SW 1271 (cell line): ENCODE measurements at places on chromosomes 11 and 22.
A peak's percentile ranks its signal among the peaks of the same experiment; 100 is the strongest.

DNA sequence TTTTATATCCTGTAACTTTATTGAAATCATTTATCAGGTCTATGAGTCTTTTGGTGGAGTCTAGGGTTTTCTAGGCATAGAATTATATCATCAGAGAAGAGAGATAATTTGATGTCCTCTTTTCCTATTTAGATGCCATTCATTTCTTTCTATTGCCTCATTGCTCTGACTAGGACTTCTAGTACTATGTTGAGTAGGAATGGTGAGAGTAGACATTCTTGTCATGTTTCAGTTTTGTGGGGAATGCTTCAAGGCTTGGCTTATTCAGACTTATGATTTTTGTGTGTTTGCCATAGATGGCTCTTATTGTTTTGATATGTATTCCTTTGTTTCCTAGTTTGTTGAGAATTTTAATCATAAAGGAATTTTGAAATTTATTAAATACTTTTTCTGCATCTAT is 1078.3 kb downstream of the FAM181B start:
- DNase-seq = no peak

DNA sequence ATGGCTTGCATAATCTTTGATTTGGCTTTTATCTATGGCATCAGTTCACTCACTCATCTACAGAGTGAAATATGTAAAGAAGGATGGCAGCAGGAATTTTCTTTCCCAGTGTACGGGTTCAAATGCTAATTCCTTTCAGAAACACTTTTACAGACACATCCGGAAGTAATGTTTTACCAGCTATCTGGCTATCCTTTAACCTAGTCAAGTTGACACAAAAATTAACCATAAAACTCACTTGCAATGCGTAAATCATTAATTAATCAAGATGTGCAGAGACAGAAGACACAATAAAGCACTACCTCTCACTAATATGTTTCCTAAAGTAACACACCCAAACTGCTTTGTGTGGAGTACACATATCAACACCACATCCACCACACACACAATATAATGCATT is 378.9 kb upstream of the ANO3 start:
- no peak for DNase-seq

DNA sequence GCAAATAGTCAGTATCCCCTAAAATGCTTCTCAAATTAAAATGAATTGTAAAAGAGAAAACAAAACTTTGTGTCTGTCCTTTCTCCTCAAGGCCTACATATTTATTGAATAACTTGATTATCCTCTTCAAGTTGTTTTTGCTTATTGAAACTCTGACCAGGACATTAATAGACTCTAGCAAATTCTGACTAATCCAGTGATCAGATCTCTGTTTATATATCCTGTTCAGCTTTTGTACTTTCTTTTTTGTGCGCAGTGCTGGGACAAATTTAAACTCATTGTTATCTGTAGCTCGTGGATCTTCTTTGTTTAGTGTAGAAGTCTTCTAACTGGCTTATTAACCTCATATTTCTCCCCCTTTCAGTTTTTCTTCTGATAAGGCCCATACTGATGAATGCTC is 139.9 kb upstream of the SORL1-AS1 start:
- DNase-seq = no peak

DNA sequence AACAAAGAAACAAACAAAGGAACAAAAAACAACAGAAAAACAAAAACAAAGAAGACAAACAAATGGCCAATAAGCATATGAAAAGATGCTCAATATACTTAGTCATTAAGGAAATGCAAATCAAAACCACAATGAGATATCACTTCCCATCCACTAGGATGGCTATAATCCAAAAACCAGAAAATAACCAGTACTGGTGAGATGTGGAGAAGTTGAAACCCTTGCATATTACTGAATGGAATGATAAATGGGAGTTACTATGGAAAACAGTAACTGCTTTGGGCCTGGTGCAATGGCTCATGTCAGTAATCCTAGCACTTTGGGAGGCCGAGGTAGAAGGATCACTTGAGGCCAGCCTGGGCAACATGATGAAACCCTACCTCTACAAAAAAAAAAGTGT is 44.9 kb upstream of the RBFOX2 start:
- no peak for DNase-seq

DNA sequence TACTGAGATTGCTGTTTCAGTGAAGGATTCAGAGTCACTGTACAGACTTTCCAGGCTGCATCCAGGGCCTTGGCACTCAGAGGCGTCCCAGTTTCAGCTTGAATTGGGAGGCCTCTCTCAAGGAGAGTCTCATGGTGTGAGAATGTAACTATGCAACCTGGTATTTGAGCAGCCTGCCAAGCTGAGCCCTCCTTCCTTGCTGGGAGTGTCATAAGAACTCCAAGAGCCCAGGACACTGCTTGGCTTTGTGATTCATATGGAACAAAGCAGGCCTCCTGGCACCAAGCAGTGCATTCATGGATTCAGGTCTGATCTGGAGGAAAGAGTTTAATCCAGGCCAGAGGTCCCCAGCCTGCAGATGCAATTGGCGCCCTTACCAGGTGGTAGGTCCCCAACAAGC is 171.7 kb downstream of the DBX1 start:
- DNase-seq = no peak

GRCh38 chr11:75107187-75107586 is 10.5 kb upstream of the OR2AT4 start:
- no peak for DNase-seq

DNA sequence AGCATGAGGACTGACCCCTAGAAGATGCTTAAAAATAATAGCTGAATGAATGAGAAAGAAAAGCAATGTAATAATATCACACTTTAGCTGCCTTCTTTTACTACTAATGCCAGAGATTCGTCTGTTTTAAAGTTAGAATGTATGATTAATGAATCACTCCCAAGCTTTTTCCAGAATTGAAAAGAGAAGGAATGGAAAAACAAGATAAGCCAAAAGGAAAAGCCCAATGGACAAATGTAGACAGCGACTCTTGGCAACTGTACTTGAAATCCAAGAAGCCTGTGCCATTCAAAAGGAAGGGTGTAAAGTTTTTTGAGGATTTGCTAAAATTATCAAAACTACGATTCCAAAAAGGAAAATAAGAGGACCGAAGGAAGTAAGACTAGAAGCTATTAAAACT is 40.8 kb upstream of the PAMR1 start:
- DNase-seq = no peak

- peak; percentile 71 for DNase-seq
Measured at GRCh38 chr11:68632802-68633201, 51.5 kb upstream of the GAL start.

DNA sequence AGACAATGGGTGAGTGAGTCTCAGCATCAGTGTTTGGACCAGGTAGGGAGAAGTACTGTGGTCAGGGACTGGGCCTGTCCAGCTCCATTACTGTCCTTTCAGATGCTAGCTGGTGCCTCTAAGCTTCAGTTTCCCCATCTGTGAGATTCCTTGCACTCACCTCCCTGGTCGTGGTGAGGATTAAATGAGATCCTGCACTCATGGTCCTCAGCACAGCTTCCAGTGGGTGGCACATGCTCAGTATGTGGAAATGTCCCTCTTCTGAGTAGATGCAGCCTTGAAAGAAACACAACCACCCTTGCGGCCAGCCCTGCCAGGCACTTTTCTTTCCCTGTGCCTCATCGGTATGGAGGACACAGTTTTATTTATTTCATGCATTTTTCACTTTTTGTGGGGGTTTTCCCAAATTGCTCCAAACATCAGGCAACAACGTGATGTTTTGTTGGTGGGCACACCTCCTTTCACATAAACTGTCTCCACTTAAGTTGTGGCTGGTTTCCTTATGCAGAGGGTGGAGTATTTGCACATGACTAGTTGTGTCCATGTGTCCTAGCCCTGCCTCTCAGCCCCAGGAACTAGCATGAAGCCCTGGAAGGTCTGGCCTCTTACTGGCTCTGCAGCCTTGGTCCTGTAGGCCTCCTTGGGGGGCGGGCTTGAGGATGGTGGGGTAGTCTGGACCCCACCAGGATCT is 1.1 kb downstream of the LZTR1 start:
- DNase-seq = no peak

- no peak for DNase-seq
Measured at GRCh38 chr11:97087419-97087818, 697.6 kb downstream of the JRKL start.

GRCh38 chr11:10478574-10479550 is 23.8 kb downstream of the AMPD3 start:
- no peak for DNase-seq

DNA sequence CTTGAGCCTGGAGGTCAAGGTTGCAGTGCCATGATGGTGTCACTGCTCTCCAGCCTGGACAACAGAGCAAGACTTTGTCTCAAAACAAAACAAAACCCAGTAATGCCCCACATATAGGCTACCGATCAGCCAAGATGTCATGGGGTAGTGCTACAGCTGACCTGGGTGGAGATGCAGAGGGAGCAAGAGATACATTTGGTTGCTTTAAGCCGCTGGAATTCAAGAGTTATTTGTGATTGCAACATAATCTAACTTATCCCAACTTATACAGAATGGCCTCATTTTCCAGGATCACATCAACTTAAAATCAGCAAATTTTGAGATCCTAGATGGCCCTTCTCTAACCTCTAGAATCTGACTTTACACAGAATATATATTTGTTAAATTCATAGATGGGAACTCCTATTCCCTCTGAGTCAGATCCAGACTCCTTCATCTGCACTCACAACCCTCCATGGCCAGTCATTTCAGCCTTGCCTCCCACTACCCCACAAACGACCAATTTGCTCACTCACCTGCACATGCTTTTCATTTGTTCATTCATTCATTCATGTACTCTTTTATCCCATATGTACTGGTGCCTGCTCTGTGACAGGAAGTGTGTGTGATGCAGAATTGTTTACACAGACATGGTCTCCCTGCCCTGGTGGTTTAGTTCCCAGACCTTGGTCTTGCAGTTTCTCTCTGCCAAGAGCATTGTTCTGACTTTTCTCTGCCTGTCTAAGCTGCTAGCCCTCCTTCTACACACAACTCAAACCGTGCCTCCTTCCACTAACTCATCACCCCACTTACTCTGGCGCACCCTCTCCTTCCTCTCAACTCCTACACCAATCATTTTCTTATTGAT is 24.1 kb upstream of the APLNR start:
- no peak for DNase-seq

DNA sequence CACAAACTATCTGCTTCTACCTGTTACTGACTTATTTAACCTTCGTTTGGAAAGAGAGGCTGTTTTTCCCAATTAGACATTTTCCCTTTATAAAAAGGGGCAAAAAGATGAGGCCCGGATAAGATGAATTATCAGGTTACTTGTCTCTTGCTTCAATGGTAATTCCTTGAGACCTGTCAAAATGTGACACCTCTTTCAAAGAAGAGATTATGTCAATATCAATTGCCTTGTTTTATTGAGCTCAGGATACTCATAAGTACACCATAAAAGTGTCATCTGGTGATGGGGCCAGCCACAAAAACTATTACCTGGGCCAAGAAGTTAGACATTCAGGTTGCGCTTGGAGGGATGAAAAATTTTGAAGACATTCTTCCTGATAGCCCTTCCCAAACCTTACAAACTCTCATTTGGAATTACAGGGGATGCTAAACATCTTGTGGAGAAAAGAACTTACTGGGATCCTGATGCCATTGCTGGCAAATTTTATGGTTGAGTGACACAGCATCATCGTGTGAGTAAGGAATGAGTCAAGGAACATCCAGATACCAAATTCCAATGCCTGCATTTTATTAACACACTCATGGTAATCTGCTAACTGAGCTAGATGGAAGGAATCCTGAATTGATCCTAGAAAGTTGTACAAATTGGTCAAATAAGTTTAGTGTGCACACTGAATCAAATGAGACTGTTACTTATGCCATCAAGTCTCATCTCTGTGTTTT is 1071.2 kb downstream of the LRRC4C start:
- DNase-seq = no peak

DNA sequence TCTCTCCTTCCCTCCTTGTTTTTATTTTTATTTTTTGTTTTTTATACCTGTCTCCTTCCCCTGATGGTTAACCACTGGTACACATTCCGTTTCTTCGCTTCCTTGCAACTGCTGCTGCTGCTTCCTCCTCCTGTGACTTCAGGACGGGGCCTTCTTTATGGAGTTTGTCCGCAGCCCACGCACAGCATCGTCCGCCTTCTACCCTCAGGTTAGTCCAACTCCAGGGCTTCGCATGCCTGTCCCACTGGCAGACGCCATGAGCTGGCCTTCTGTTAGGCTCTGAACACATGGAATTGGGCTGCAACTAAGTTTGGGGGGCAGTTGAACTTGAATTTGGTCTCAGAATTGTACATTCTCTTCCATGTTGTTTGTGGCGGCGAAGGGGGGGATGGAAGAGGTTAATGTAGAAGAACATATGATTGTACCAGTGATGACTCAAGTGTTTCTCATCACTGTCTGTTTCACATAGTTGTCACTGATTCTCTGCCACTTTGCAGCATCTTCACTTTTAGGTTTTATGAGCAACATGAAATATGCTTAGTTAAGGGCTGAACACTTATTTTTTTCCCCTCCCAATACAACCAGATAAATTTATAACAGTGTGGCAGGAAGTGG is 83.0 kb upstream of the YWHAH start:
- no peak for DNase-seq

- no peak for DNase-seq
Measured at GRCh38 chr11:102791271-102792036, 6.5 kb downstream of the MMP1 start.

GRCh38 chr11:121559606-121560200 is 106.9 kb upstream of the SORL1-AS1 start:
- no peak for DNase-seq

DNA sequence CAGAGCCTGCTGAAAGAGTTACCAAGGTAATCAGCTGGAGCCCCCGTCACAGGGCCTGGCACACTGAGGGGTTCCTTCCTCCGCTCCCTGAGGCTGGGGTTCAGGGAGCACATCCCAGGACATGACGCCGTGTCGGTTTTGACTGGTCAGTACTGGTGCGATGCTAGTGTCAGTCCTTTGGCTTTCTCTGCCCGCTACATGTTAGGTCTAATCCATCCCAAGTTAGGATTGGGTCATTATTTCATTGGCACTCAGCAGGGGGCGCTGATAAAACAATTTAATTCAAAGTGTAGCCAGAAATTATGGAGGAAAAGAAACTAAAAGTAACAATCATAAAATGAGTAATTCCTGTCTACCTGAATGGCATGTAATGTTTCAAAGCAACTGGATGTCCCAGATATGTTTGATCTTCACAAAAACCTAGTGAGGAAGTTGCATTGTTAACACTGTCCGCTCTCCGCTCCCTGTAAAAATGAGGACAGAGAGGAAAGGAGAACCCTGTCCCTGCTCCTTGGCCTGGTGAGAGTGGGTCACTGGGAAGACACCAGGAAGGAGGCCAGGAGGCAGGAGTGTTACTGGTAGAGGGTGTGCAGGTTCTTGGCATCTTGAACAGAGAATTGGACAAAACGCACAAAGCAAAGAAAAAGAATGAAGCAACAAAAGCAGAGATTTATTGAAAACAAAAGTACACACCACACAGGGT is 27.1 kb downstream of the TSKU start:
- no peak for DNase-seq

DNA sequence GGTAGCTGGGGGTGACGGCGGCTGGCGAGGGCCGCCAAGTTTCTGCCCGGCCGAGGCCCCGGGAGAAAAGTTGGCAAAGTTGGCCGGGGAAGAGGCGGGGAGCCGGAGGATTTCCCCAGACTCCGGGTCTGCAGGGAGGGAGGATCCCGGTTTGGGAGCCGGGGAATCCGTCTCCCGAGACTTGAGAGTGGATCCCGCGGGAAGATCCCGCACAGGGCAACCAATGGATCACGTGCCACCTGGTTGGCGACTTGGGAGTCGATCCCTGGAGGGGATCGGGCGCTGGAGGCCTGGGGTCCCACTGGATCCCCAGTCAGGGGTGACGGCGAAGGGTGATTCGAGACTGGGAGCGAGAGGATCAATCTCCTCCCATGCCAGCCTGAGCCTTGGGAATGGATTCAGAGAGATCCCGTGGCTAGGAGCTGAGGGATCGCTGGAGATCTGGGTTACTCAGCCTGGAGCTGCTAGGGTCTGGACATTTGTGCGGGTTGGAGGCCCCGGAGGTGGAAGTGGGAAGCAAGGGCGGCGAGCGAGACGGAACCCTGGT is 394 bp downstream of the KIAA1671 start:
- DNase-seq = peak; percentile 35
